ENCODE measurements at places on chromosomes 7 and 10.

GRCh38 chr10:115402699-115403098 is 309.5 kb downstream of the ATRNL1 start:
- no peak for DNase-seq

- DNase-seq, result no peak
Measured at GRCh38 chr10:77231884-77232610, 405.6 kb downstream of the KCNMA1 start.

- no peak for DNase-seq
Measured at GRCh38 chr10:32060347-32060746, 4.1 kb upstream of the KIF5B start.

DNA sequence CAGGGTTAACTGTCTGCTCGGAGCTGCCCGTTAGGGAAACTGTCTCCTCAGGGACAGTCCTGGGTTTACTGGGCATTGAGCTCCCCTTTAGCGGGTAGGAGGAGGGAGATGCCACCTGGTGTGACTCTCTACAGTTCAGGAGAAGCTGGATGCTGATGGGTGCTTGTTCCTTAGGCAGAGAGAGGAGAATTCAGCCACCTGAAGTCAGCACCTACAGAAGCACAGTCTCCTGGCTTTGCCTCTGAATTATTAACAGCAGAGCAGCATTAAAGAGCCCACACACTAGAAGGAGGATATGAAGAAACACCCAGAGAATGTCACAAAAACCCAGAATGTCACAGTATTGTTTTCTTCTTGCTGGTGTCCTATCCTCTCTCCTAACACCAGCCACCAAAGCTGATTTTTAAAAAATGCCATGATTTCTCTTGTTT is 696 bp downstream of the GIMAP4 start:
- no peak for DNase-seq

- no peak for DNase-seq
Measured at GRCh38 chr10:11145495-11145855, 127.8 kb downstream of the CELF2 start.

DNA sequence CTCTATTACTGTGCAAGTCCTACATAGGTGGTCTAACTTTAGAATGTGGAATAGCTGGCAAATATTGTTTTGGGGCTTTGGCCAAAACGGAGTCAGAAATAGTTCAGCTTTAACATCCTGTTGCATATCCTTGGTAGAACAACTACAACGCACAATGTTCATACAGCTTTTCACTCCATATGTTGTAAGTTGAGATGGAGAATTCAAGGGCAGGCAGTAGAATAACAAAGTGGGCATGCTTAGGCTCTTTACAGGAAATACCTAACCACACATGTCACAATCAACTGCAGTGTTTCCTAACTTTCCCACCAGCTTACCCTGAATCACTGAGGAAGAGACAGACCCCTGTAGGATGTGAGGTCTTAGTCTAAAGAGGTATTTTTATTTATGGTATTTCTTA is 122.3 kb downstream of the PPP1R3A start:
- DNase-seq, result no peak

DNA sequence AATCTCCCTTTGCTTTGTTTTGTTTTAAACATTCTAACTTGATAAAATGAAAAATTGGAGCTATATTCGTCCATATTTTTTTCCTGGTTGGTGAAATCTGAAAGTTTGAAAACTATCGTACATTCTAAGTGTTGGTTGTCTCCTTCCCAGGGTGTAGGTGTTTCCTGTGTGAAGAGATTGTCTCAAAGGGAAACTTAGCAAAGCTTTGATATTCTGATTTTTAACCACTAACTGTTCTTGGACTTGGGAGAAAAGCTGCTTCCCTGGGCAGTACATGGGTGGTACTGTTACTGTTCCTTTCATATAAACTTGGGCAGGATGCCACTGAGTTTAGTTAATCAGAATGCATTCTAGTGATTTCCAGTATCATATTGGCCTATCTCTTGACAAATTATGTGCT is 253.5 kb upstream of the LRGUK start:
- no peak for DNase-seq

GRCh38 chr7:1300636-1301035 is 68.0 kb downstream of the UNCX start:
- no peak for DNase-seq

- DNase-seq, result no peak
Measured at GRCh38 chr7:150801242-150801945, 825 bp downstream of the TMEM176A start.

DNA sequence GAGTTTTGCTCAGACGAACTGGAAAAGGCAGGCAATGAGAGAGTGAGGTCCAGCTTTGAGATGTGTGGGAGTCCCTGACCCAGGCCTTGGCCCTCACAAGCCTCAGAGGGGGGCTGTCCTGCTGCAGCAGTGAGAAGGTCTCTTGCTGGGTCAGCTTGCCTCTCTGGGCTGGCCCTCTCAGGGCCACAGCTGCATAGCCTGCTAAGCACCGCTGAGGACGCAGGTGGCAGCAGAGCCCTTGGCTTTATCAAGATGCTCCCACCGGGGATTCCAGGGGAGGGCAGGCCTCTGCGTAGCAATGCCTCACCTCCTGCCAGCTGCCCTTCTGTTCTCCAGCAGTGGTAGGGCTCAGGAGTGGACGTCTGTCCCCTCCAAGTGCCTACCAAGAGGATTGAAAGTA is 128.7 kb downstream of the COBL start:
- no peak for DNase-seq

GRCh38 chr7:121489440-121489839 is 93.3 kb upstream of the FAM3C start:
- DNase-seq, result no peak

DNA sequence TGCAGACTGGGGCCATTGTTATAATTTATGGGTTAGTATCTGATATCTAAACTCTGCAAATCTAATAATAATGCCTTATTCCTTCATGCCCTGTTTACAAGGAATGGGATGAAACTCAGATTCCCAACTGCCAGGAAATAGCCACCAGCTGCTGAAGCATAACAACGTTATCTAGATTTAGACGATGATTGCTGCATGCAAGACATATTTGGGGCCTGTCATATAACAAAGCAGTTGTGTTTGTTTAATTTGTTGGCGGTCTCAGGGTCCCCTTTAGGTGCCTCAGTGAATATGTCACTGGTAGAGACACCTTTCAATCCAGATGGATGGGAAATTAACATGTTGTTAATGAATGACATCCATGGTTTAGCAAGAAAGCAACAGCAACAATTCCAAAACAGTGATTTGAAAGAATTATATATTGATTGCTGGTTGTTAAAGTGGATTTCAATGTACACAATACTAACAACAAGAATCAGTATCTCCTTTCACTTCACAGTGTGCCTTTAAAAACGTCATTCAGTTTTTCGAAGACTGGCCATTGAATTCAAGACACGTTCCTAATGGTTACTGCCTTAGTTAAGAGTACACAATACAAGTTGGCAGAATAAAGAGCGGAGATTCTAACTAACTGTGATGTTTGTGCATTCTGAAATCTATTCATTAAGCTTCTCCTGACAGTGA is 860.6 kb upstream of the CELF2 start:
- no peak for DNase-seq

DNA sequence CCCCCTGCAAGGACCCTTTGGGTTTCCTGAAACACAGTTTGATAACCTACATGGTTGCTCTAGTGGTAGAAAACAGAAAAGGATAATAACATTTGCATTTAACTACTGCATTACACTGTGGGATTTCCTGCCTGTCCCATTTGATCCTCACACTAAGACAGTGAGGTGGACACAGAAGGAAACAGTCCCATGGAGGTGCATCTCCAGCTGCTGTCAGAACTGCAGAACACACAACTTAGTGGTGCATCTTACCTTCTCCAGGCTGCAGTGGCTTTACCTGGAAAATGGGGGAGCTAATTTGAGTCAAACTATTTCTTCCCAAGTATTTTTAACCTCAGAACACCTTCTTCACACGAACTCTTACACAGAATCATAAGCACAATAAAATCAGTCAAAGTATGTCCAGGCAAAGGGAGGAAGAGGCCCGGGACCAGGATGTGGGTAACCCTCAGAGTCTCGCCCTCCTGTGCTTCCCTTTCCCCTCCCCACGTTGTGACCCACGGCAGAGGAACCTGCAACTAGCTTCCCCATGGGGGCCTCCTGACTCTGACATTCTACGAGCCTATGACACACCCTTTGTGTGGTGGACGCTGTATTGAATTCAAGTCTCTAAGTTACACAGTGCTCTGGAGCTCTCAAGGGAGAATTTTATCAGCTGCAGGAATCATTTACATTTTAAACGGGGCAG is 33.7 kb downstream of the SCRN1 start:
- peak; percentile 72 for DNase-seq

DNA sequence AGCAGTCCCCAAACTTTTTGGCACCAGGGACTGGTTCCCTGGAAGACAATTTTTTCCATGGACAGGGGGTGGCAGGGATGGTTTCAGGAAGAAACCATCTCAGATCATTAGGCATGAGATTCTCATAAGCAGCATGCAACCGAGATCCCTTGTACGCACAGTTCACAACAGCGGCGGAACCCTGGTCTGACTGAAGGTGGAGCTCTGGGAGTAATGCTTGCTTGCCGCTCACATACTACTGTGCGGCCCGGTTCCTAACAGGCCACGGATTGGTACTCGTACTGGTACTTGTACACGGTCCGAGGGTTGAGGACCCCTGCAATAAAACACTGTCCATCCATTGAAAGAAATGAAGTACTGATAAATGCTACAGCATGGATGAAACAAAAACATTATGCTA is 32.8 kb downstream of the MKRN1 start:
- DNase-seq, result no peak

DNA sequence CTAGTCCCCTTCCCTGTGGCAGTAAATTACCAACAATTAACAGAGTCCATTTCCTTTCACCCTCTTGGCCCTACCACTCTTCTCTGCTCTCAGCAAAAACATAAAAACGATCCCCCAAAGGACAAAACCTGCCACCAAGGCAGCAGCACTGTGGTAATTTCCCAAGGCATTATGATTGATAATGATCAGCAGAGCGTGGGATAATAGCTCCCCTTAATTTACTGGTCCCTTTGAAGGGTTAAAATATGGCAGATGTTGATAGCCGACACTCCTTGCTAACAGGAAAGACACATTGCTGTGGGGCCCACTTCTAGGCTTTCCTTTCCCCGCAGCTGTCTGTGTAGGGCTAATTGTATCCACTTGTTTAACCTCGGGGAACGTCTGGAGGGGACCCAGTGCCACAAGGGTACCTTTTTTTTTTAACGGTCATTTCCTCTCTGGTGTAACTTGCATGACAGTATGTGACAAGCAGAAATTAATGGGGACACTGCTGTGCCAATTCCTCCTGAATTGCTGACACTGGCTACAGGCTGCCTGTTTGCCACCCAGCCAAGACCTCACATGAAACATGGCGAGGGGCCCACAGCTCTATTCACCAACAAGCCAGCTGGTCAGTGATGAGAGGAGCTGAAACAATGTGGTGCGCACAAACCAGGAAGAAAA is 81.3 kb downstream of the CDK6 start:
- DNase-seq, result peak; percentile 83

Data from CMK (cell line).